ENCODE measurements at places on chromosomes 2 and 18.

- H3K4me3 ChIP-seq = peak overlapping the region; percentile 53
- H3K27ac ChIP-seq = peak overlapping the region; percentile 88
- no peaks in the 10 kb centered on the region for H3K27me3 ChIP-seq
- no peaks in the 10 kb centered on the region for H3K4me1 ChIP-seq
- no peaks in the 10 kb centered on the region for H3K36me3 ChIP-seq
Observed at GRCh38 chr2:219002395-219003266, 9.4 kb upstream of the CRYBA2 start.

DNA sequence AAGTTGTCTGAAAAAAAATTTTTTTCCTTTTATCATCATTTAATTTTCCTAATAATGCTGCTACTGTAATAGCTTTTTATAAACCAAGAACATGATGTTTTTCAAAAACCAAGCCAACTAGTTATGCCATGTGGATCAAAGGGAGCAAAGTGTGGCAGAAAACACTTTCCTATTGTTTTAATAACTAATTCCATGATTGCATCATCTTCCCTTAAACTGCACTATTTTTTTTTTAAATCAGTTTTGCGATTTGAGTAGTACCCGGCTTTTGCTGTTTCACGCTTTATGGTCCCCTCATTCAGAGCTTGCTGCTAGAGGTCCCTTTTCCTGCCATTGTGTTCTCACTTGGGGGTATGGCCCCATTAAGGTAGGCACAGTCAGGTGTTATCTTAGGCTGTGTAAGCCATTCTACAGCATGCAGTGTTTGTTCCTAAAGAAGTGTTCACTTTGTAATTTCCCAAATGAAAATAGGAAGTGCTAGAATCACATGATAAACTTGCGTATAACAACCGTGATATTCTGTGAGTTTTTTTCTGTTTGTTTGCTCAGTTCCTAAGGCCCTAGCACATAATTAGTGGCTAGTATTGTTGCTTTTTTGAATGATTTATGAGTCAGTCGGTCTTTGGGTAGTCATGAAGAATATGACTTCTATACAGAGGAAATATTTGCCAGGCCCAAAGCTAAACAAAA, 225.8 kb downstream of the PTGR3 start:
- no peaks in the 10 kb centered on the region for H3K36me3 ChIP-seq
- H3K27me3 ChIP-seq = no peaks in the 10 kb centered on the region
- H3K4me3 ChIP-seq = no peak overlapping the region
- no peak for DNase-seq
- no peaks in the 10 kb centered on the region for H3K4me1 ChIP-seq

- no peak overlapping the region for H3K4me3 ChIP-seq
- H3K27me3 ChIP-seq = no peaks in the 10 kb centered on the region
- H3K36me3 ChIP-seq = no peaks in the 10 kb centered on the region
- no peak overlapping the region for H3K27ac ChIP-seq
- H3K4me1 ChIP-seq = no peaks in the 10 kb centered on the region
Observed at GRCh38 chr18:55385770-55386169, 202.2 kb downstream of the TCF4 start.

DNA sequence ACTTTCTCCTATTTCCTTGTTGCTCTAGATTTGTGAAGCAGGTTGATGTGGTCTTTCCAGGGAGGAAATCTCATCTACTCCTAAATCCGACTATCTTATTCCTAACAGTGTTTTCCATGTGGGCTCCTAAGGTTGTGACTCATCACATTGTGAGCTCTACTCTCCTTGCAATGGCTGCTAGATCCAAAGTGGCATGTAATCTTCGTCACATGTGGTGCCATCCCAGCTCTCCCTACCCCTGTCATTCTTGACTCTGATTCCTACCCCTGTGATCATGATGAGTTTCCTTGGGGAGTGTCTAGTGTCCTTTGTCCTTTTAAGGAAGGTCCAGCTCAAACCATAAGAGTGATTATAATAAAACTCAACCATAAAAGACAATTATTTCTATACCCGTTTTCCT, 47.3 kb upstream of the GULP1 start:
- no peaks in the 10 kb centered on the region for H3K27me3 ChIP-seq
- H3K4me1 ChIP-seq = no peaks in the 10 kb centered on the region
- H3K36me3 ChIP-seq = no peaks in the 10 kb centered on the region

DNA sequence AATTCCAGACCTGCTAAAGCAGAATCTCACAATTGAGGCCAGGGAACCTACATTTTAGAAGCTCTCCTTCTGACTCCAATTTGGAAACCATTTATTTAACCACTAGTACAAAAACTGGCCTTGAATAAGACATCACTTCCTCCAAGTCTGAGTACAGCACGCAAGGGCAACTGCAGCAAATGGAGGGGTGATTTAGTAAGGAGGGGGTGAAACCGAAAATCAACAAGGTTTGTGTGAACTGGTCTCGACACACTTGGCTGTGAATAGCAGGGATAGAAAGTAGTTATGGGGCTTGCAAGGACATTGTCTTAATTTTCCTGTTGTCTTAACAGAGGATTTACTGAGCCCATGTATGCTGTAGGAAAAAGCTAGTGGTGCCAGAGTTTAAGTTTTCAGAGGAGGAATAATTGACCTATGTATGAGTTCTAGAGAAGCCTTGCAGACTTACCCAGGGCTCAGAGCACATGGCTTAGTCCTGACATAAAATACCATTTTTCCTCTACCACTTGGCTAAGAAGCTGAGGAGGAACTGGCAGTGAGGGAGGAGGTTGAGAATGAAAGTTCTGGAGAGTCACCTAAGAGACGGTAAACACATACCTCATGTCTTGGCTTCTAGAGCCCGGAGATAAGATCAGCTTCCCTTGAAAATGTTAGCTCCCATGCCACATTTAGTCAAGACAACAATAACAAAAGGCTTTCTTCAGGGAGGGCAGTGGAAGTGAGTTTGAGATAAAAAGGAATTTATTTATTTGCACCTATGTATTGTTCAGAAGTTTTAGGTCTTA, 114.8 kb downstream of the SMAD2 start:
- no peaks in the 10 kb centered on the region for H3K27me3 ChIP-seq
- DNase-seq = no peak
- no peak overlapping the region for H3K27ac ChIP-seq

- H3K4me3 ChIP-seq = no peak overlapping the region
- H3K27me3 ChIP-seq = no peaks in the 10 kb centered on the region
- no peaks in the 10 kb centered on the region for H3K36me3 ChIP-seq
- DNase-seq = no peak
- H3K4me1 ChIP-seq = no peaks in the 10 kb centered on the region
Observed at GRCh38 chr2:237614151-237614720, 13.2 kb upstream of the LRRFIP1 start.

DNA sequence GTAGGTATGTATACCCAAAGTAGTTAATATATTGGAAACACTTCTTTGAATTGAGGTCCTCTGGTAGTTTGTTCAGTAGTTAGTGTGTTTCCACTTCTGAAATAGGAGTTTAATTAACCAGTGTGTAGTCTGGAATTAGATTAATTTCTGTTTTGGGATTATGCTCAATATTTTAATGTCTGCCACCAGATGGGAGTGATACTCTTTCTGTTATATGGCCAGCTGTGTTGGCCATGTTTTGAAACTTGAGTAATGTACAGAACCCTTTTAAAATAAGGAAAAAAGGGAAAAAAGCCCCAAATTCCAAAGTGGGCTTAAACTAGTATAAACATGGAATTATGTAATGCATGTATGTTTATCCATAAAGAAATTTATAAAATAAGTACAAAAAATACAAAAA, 147.7 kb downstream of the CTNNA2 start:
- DNase-seq = no peak
- no peaks in the 10 kb centered on the region for H3K4me1 ChIP-seq
- H3K27me3 ChIP-seq = no peaks in the 10 kb centered on the region
- H3K36me3 ChIP-seq = no peaks in the 10 kb centered on the region
- no peak overlapping the region for H3K4me3 ChIP-seq

DNA sequence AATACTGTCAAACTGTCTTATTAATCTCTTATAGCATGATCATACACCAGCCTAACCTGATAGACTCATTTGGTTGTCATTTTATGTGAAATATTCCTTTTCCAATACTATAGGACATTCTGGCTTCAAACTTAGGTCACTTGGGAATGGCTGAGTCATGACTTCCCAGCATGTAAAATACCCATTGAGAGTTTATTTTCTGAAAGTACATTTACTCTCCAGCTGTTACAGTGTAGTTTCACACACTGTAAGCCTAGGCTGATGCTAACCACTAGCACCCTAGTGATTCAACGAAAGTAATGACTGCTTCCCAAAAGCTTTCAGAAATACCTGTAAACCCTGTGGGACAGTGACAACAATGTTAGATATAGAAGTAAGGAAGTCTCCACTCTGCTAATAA, 93.8 kb downstream of the FIGN start:
- H3K27me3 ChIP-seq = no peaks in the 10 kb centered on the region
- no peaks in the 10 kb centered on the region for H3K4me1 ChIP-seq
- no peak overlapping the region for H3K4me3 ChIP-seq

DNA sequence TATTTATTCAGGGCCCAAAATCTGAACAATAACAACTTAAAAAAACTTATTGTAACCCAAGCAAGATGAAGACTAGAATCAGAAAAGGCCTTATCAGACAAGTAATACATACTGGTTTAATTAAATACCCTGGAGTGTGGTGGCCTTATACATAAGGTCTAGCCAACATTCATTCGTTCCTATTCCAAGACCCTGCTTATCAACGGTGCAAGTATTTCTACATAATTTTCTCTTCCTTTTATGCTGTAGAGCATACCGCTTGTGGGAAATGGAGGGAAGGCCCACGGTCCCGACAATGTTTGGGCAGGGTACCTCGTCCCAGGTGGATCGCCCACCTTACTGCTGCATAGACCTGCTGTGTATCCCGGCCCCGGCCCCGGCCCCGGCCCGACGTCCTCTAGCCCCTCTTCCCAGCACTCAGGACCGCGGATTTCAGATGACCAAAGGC, 708 bp downstream of the ZNF24 start:
- no peaks in the 10 kb centered on the region for H3K4me1 ChIP-seq

- no peak overlapping the region for H3K27ac ChIP-seq
- H3K4me3 ChIP-seq = no peak overlapping the region
- H3K27me3 ChIP-seq = no peaks in the 10 kb centered on the region
Observed at GRCh38 chr2:88574445-88574844, 52.8 kb downstream of the EIF2AK3 start.

GRCh38 chr2:238861013-238861730, 13.3 kb downstream of the TWIST2 start:
- no peaks in the 10 kb centered on the region for H3K27me3 ChIP-seq
- H3K27ac ChIP-seq = no peak overlapping the region
- no peaks in the 10 kb centered on the region for H3K4me1 ChIP-seq

DNA sequence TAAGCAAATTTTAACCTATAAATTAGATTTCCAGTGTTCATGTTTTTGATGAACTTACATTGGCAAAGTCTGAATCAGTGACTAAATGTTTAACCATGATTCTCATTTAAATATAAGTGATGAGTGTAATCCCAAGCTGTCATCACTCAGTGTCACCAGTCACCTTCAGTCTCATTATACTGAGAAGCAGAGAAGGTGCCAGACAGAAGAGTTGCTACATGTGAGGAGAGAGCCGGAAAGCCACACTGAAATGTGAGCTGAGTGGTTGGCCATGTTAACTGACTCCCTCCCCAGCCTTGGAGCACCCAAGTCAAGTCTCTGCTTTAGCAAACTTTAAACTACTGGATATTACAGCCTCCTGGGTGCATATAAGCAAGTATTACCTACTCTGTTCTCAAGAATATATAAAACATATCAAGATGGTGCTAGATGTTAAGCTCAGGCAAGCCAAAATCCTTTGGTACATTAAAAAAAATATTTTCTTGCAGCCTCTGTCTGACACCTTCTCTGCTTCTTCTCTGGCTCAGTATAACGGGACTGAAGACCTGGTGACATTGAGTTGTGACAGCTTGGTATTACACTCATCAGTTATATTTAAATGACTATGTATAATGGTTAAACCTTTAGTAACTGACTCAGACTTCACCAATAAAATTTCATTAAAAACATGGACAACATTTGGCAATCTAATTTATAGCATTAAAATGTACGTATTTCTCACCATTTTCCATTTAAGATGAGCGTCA, 75.8 kb upstream of the MAP3K20 start:
- no peaks in the 10 kb centered on the region for H3K27me3 ChIP-seq
- no peak for DNase-seq
- H3K4me1 ChIP-seq = no peaks in the 10 kb centered on the region
- no peak overlapping the region for H3K4me3 ChIP-seq

DNA sequence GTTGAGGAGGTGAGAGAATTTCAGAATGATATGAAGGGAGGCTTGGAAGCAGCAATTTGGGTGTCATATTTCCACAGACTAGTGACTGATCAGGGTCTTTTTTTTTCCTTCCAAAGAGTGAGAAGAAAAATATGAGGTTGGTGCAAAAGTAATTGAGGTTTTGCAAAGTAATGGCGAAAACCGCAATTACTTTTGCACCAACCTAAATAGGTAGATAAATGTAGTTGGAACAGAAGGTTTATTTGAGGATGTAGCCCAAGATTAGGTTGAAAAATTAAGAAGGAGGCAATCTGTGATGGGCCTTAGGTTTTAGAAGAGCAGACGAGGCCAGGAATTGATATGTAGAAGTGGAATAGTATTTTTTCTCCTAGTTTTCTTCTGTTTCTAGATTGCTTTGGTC, 7.8 kb upstream of the LTBP1 start:
- H3K36me3 ChIP-seq = no peaks in the 10 kb centered on the region
- H3K27me3 ChIP-seq = no peaks in the 10 kb centered on the region
- no peak overlapping the region for H3K4me3 ChIP-seq
- no peak for DNase-seq
- H3K4me1 ChIP-seq = no peaks in the 10 kb centered on the region

- H3K27ac ChIP-seq = no peak overlapping the region
- H3K4me1 ChIP-seq = no peaks in the 10 kb centered on the region
- H3K4me3 ChIP-seq = no peak overlapping the region
- no peaks in the 10 kb centered on the region for H3K36me3 ChIP-seq
Observed at GRCh38 chr2:73503992-73504570, 118.4 kb downstream of the ALMS1 start.

- H3K27me3 ChIP-seq = no peaks in the 10 kb centered on the region
- H3K4me1 ChIP-seq = no peaks in the 10 kb centered on the region
- no peak overlapping the region for H3K4me3 ChIP-seq
- H3K36me3 ChIP-seq = no peaks in the 10 kb centered on the region
- no peak overlapping the region for H3K27ac ChIP-seq
Observed at GRCh38 chr2:144230448-144231085, 289.4 kb downstream of the ZEB2 start.

DNA sequence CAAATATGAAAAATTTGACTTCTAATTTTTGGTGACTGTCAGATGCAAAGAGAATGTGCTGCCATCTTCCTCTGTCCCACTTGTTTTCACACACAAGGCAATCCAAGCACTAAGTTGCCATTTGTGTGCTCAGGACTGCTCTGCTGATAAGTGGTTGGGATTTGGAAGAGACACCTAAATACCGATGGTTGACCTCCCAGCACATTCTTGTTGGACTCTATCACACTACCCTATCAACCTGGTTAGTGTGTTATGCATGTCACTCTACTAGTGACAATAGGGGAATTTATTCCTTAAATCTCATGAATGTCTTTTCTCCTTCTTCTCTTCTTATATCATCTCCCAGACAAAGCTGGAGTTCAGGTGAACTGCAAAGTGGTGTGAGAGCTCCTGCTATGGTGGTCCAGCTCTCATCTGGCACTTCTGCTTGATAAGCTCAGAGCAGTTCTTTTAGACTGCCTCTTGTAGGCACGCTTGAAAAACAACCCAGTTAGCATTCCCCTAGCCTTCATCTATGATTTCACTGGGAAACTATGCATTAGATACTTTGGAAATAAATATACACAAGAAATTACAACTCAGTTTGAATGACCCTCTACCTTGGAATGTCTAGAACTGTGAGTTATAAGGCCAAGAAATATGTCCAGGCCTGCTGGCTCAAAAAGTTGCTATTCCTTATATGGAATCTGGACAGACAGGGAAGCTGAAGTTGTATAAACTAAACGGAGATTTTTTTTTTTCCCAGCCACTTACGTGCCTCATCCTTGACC, 404.8 kb downstream of the MEIS1 start:
- H3K4me1 ChIP-seq = no peaks in the 10 kb centered on the region
- H3K4me3 ChIP-seq = no peak overlapping the region
- no peak overlapping the region for H3K27ac ChIP-seq
